ENCODE measurements at places on chromosomes 4 and X. TPM values are rescaled to one million over a fixed set of nuclear protein-coding genes. Genes with fewer than 3 reads are reported as not detected.

Gene PWWP3B
- polyA plus RNA-seq = not detected

Gene MAGEA4
- not detected for polyA plus RNA-seq

Gene CT45A3
- polyA plus RNA-seq = not detected

Gene STPG2
- polyA plus RNA-seq = not detected

Gene RAB40AL
- polyA plus RNA-seq = 0.39 TPM

Gene ADRA2C
- 0.20 TPM for polyA plus RNA-seq

Gene MAOA
- polyA plus RNA-seq = 0.36 TPM

Gene JCHAIN
- polyA plus RNA-seq = 14.9 TPM

- DNase-seq = no peak
Observed at GRCh38 chrX:84322083-84322827, 134.3 kb upstream of the RPS6KA6 start.

DNA sequence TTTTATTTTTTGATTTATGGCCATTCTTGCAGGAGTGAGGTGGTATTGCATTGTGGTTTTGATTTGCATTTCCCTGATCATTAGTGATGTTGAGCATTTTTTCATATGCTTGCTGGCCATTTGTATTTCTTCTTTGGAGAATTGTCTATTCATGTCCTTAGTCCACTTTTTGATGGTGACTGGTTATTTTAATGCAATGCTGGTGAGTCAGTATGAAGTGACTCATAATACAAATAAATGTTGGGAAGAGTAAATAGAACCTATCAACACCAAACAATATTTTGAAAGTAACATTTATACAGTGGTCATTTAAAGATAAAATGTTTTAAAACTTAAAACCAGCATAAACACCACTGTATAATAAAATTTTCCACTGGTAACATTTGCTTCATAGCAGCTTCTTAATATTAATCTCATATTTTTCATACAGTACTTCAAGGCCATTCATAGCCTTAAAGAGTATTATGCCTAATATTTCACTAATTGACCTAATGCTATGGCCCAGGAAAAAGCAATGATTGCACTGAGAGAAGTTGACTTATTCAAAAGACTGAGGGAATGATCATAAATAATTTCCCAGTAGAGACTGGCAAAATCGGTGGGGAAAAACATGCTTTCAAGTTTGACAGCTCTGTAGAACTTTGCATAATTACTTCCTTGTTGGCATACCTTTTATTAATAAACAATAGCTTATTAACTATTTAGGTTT, 33.9 kb downstream of the CASK start:
- DNase-seq = no peak

GRCh38 chrX:8748855-8749254, 16.9 kb upstream of the ANOS1 start:
- DNase-seq = no peak

GRCh38 chr4:55445921-55446577, 50.3 kb downstream of the TMEM165 start:
- peak; percentile 53 for DNase-seq

- DNase-seq = no peak
Observed at GRCh38 chr4:39363773-39364393, 2.3 kb downstream of the RFC1 start.

DNA sequence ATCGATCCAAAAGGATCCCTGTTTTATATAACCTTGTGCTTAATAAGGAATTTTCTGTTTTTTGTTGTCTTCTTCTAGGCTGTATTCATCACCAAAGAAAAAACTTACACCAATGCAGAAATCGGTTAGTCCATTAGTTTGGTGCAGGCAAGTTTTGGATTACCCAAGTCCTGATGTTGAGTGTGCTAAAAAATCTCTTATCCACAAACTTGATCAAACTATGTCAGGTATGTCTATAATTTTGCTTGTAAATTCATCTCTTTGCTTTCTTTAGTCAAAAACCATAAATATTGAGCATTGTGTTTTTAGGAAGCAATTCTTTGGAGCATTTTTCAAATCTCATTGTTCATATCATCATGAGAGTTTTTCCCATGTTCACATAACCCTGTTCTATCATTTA, 28.4 kb downstream of the SLAIN2 start:
- no peak for DNase-seq

DNA sequence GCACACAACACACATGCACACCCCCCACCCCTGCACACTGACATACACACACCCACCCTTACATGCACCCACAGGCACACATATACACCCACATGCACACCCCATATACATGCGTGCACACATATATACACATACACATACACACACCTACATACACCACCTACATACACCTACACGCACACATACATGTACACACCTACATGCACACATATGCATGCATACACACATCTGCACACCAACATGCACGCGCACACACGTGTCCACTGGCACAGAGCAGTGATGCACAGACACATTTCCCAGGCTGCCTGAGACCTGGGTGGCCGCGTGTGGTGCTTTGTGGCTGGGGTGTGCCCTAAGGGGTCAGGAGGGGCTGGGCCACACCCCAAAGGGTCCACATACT, 31.7 kb downstream of the FGFRL1 start:
- DNase-seq = no peak

DNA sequence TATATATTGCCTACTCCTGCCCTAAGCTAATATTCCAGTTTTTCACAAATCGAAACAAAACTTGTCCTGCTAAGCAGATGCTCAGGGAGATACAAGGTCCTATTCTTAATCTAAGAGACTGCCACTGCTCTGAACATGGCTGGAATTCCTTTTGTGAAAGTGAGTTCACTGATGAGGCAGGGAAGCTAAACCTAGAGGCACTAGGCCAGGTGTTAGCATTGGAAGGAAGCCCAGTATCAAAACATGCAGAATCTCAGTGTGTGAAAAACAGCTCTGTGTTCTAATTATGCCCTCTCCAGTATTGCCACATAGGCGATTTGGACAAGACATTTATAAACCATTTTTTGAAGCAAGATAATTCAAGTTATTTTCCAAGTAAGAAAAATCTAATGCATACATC, 47.6 kb downstream of the ABCG2 start:
- no peak for DNase-seq

- no peak for DNase-seq
Observed at GRCh38 chr4:162981823-162982222, 184.9 kb downstream of the NAF1 start.

DNA sequence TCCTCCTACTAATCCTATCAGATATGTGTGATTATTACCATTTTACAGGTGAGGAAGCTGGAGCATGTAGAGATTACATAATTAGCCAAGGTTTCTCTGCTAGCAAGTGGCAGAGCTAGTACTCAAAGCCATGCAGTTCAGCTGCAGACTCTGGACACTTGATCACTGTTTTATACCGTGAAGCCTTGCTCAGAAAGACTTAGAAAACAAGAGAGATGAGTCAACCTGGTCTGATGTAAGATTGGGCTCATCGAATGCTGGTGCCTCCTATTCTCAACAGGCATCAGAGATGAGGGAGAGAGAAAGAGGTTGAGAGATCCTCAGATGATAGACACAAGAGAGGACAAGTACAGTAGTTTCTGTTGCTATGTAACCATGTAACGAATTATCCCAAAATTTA, 19.0 kb upstream of the PDE5A start:
- DNase-seq = no peak

DNA sequence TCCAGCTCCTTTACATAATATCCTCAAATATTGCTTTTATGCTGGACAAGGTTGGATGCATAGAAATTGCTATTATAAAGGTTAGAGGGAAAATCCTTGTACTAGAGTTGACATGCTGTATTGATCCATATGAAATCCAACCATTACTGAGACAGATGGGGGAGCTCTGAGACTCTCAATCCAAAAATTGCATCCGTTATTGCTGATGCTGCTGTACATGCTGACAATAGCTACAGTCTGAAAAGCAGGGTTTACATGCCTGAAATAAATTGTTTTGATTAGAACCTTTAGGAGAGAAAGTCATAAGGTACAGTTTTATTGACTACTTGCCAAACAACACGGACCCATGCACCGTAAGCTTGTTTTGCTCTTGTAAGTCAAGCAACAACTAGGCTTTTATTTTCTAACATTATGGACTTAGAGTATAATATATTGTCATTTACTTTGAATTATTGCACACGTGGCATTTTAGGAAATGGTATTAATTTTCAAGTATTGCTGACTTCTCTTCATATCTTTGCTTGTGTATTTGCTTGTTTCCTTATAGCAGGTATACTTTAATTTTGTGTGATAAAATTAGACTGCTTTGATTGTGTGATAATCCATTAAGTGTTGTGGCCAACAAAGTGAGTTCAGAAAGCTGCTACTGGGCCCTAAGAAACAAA, 1365.2 kb downstream of the STIM2 start:
- DNase-seq = no peak

DNA sequence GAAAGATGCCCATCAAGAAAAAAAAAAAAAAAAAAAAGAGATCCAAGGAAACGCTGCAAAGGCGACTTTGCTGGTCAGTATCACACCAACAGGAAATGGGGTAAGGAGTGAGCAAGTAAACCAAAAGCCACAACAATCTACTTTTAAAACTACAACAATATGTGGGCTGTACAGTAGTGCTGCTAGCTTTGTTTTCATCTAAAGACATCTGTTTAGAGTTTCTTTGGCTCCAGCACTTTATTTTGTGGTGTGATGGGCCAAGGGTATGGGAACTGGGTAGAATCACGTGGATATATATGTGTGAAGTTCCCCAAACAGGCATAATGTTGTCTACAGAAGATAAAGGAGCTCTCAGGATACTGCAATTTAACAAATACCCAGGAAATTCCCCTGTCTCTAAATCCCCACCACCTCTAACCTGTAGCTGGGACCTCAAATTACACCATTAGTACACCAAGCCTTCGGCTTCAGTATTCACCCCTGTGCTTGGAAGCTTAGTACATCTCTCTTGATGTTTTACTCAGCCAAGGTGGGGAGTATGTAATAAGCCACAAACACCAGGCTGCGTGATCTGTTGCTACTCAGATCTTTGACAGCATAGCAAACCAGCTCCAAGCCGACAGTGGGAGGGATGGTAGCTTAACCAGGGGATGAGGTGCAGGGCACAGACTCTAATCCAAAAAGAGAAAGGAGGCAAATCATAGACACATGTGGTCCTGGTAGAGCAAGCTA, 207.9 kb downstream of the HS6ST2 start:
- DNase-seq = no peak

DNA sequence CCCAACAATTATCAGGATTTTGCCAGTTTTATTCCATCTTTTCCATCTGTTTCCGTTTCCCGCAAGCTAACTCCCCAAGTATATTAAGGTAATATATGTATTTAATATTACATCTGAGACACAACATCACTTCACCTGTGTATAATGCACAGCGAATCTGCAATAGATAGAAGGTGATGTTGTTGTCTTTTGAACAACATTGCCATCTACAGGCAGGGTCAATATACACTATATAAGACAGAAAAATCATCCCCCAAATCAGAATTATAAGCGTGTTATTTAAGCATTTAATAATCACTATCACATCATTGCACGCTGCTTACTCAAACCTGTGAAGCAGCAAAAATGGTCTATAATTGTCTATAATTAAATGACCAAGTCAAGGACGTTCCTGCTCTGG, 1115.5 kb downstream of the NLGN4X start:
- DNase-seq = no peak

DNA sequence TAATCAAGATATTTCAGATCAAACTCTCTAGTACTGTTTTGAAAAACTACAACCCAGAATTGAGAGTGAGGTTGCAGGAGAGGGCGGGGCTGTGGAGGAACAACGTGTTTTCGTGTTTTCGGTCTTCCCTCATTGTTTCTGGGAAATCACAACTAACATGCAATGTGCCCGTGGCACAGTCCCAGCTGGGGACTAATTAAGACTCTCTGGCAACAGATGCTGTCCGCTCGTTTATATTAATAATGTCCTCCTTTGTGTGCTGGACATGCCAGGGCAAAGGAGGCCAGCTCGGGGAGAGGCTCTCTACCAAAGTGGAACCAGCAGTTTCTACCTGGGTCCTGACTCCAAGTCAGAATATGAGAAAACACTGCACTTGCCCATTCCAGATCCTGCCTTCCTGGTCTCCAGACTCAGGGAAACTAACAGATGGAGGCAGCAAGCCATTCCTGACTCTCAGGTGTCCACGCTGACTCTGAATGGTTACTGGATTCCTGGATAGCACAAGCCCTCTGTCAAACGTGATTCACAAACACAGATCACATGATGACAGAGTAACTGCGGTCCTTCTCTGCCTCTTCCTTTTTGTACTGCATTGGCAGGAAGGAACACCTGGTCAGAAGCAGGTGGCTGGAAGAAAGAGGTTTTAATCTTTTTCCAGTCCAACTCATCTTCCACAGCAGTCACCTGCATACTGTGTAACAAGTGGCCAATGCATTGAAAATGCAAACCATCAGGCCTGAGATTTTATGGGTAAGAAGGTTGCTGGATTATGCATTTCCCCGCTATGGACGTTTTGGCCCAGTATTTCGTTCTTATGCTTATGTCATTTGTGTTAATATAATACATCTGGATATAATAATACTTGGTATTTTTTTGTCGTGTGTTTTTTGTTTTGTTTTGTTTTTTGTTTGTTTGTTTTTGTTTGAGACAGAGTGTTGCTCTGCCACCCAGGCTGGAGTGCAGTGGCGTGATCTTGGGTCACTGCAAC, 65.0 kb downstream of the COQ2 start:
- DNase-seq = peak; percentile 44

DNA sequence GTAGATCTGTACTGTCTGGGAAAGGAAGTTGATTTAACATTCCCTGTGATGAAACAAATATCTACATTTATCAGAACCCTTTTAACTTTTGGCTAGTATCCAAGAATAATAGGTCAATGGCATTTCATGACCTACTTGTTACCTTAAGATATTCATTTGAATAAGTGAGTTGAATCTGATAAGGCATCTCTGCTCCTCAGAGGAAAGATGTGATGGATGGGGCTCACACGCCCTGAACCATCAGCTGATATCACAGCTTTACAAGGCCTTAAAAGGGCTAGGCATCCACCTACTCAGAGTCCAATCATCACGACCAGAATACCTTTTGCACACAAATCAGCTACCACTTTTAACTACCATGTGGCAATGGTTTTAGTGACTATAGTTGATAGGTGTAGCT, 90.2 kb upstream of the PDLIM3 start:
- DNase-seq = no peak

DNA sequence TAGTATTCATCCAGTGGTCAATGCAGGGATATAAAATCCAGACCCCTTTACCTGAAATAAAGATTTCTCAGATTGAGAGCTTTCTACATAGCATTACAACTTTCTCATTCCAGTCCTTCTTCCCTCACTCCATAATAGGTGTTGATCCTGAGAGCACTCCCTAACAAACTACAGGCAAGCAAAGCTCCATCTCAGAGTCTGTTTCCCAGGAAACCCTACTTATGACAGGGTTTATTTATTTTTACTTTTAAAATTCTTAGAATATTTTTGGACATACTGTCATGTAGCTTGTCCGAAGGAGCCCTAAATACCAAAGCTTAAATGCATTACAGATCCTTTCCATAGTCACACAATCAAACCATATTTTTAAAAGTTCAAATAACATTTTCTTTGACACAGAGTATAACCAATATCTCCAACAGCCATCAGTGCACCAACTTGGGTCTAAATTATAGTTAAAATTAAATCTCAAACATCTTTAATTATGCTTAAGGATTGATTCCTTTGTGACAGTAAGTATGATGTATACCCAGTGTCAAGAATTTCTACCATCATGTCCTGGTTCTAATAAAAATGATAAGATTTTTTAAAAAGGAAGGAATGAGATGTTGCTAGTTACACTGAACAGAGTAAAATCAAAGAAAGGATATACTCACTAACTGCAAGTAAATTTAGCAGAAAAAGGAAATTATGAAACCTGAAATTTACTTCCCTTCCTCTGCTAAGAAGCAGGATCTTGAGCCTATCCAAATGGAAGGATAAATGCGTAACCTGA, 580.4 kb upstream of the ADGRL3 start:
- DNase-seq = no peak

All from BJ (cell line).